Right kidney (tissue), 9 donors: ENCODE measurements at places on chromosomes 3 and 15.

- DNase-seq: no peak
These were observed 11.4 kb downstream of the ACTC1 start for GRCh38 chr15:34783991-34784390.

DNA sequence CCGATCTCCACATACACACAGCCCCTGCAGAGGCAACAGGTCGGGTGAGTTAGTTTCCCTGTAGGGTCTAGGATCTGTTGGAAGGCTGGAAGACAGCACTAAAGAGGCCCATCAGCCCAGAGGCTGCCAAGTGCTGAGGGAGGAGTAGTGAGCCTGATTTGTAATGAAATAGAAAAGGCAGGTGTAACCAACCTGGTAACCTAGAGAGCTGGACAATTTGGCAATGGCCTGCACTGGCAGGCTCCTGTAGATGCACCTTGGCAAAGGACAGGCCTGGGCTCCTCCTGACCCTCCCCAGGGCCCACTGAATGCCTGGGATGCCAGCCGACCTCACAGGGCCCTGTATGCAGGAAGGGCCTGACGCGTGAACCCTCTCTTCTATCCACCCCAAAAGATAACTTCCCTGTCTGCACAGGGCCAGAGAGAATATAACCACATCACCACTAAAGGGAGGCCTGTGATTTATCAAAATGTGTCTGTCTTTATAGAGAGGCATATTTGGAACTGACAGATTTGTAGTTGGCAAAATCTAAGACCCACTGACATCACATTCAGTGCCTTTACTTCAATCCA is 225.1 kb upstream of the CHRNA7 start:
- DNase-seq: no peak

DNA sequence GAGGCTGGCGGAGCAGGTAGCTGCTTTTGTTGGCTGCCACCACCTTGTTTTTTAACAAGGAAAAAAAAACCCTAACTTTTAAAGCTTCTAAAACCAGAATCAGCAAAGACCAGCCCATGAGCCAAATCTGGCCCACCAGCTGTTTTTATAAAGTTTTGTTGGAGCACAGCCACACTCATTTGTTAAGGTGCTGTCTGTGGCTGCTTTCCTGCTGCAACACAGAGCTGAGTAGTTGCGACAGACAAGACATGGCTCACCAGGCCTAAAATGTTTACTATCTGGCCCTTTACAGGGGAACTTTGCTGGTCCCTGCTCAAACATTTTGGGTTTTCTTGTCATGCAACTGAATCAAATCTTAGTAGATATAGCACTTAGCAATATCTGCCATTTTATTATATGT is 18.9 kb downstream of the EFCAB12 start:
- no peak for DNase-seq

GRCh38 chr15:100766243-100767000 is 113.2 kb upstream of the ALDH1A3 start:
- DNase-seq: no peak

DNA sequence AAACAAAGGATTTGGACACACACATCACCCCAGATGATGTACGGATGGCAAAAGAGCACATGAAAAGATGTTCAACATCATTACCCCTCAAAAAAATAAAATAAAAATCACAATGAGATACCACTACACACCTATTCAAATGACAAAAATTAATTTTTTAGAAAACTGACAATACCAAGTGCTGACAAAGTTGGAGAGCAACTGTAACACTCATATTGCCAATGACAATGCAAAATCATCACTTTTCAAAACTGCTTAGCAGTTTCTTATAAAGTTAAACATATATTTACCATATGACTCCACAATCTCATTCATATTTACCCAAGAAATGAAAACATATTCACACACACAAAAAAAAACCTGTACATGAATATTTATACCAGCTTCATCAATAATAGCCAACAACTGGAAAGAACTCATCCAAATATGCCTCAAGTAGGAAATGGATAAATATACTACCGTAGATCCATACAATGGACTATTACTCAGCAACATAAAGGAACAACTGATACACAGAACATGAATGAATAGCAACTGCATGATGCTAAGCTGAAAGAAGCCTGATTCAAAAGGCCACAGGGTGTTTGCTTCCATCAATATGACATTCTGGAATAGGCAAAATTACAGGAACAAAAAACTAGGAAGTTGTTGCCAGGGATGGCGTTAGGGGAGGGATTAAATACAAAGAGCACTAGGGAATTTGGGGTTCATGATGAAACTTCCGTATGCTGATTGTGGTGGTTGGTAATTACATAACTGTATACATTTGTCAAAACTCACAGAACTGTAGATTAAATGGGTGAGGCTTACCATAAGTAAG is 1.3 kb downstream of the FSIP1 start:
- DNase-seq: no peak

DNA sequence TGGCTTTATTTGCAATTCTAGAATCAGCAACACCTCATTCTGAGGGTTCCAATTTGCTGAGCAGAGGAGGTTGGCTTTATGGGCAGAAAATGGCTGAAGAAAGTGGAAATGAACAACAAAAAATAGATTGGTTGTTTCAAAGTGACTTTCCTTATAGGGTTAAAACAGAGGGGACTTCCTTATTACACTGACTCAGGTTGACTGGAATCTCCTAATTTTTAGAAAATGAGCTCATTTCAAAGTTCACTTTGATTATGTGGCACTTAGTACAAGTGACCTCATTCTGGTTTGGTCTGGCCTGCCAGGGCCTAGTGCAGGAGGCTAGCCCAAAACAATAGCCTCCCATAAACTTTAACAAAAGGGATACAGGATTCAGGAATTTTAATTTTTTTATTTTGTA is 41.4 kb downstream of the NFKBIZ start:
- no peak for DNase-seq

DNA sequence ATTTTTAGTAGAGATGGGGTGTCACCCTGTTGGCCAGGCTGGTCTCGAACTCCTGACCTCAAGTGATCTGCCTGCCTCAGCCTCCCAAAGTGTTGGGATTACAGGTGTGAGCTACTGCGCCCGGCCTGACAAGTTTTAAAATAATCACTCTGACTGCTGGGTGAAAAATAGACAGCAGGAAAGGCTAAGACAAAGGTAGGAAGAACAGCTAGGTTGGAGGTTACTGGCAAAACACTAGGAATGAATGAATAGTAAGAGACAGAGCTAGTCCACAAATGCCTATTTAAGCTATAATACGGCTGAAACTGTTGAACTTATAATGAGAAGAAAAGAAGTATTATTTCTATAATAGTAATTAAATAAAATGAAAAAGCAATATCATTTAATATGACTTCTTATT is 46.7 kb upstream of the RAP2B start:
- no peak for DNase-seq

DNA sequence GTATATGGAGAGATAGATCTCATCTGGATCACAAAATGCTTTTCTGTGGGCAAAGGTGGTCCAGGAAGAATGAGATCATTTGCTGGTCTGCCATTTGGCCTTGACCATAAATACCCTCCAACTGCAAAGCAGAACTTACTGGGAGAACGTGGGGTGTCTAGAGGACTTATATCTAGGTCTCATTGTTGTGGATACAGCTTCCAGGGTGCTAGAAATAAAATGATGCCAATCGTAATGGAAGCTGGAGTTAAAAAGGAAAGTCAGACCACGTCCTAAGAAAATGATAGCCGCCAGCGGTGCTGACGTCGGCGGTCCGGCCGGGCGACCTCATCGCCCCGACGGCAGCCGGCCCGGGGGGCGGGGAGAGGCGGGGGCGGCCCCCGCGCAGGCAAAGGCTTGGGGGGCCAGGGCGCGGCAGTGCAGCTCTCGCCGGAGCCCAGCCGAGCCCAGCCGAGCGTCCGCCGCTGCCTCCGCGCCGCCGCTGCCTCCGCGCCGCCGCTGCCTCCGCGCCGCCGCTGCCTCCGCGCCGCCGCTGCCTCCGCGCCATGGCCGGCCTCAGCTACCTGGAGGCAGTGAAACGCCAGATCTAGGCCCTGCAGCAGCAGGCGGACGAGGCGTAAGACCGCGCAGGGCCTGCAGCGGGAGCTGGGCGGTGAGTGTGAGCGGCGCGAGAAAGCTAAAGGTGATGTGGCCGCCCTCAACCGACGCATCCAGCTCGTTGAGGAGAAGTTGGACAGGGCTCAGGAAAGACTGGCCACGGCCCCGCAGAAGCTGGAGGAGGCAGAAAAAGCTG is 89.5 kb downstream of the EOMES start:
- peak; percentile 76 for DNase-seq

DNA sequence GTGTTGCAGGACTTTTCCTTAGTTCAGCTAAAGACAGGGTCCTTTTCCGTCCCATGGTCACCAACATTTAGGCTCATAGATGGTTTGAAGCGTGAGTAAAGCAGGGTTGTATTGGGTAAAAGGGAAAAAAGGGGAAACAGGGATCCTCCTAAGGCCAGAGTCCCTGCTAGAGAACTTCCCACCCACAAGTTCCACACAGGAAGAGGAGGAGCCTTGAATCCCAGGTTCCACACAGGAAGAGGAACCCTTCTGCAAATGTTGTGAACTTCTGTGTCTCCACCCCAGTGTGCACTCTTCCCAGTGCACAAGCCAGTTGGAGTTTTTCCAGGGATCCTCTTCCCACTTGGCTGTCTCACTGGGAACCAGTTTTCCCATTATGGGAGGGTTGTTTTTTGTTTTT is 27.6 kb upstream of the ATP8B4 start:
- no peak for DNase-seq

GRCh38 chr15:77163781-77164384 is 93.0 kb upstream of the TSPAN3 start:
- DNase-seq: no peak

- no peak for DNase-seq
These were observed 11.6 kb downstream of the DUOX1 start for GRCh38 chr15:45141386-45141785.

DNA sequence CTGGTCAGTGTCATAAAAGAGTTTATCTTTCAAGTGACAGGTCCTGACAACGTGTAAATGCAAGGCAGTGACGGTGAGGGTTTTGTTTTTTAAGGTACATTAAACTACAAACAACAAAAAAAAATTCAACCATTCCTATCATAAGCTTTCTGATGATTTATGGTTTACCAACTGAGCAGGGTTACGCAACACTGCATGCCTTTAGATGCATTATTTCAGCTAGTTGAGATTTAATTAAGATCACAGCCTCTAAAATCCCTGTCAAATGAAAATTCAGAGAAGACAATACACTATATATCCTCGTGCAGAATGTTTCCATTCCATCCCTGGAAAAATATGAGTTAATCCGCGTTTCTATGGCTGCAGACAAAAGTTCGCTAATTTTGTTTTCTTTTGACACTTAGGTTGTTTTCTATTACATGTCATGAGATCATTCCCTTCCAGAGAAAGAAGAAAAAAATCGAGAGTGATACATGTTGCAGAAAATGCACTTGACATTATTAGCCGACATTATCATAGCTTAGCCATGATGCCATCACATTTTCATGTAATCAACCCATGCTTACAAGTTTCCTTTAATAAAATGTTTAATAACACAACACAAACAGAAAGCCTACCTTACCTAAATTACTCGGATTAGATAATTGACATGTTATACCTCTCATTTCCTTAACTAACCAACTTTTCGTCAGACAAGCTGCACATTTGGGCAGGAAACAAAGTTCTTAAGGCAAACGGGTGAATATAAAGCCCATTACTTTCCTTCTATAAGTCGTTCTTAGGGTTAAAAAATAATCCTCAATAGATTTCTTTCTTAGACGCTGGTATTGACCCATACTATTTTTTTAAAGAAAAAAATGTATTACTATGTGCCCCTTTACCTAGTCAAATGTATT is 521.2 kb downstream of the FOXP1 start:
- no peak for DNase-seq

DNA sequence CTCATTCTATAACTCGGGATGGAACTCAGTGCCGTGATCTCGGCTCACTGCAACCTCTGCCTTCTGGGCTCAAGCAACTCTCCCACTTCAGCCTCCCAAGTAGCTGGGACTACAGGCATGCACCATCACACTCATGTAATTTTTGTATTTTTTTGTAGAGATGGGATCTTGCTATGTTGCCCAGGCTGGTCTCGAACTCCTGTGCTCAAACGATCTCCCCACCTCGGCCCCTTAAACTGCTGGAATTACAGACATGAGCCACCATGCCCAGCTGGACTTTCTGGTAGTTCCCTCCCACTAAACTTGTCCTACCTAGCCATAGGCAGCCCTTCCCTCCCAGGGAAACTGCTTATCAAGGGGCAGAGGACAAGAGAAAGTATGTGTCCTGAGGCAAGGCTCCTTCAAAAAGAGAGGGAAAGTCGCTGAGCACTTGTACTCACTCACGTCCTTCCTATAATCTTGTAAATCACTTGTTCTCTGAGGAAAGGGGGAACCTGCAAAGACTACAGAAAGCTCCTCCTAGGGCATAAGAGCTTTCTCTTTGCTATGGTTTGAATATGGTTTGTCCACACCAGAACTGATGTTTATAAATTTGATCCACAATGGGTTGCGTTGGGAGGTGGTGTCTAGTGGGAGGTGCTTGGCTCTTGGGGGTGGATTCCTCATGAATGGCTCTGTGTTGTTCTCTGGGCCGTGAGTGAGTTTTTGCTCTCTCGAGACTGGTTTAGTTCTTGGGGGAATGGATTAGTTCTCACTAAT is 13.6 kb upstream of the TBL1XR1 start:
- no peak for DNase-seq

GRCh38 chr15:99096173-99096893 is 8.5 kb upstream of the SYNM start:
- no peak for DNase-seq

DNA sequence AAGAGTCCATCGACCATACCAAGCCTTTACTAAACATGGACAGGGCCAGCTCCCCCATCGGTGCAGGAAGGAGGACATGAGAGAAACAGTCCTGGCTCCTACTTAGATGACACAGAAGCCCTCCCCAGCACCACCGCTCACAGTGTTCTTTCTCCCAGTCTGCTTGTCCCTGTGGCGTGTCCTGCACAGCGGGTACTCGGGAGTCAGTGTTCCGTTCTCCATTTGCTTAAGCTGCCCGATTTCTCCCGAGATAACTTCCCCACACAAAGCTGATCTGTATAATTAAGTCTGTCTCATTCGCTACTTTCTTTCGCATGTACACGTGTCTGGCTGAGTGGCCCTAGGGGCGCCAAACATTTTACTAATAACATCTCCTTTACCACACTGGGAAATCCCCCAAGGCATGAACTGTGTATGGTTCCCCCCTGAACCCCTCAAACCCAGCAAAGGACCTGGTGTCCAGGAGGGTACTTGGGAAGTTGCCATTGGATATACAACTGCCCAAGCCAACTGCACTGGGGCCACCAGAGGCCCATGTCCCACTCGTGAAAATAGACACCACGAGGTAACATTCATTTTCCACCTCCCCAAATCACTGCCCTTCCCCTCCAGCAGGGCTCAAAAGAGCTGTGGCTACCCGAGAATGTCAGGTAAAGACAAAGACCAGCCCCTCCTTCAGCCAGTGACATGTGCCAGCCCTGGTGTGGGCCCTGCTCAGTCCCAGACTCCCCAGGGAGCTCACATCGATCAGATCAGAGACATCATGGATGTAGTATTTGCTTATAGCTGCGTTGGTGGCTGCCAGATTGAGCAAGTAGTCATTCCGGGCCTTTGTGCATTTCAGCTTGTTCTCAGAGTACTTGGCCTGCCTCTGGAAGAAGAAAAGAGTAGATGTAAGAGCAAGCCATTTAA is 96.5 kb upstream of the RAD18 start:
- DNase-seq: no peak

DNA sequence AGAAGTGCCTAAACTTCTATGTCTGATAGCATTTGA is at the start of gene TP63:
Gene TP63, plus strand, starts transcription at position 17 of the 36 bp plus-strand sequence. CDS start 127 bp downstream, outside the sequence.
- DNase-seq: no peak
